ENCODE measurements at places on chromosomes 4 and X. TPM values are rescaled to one million over a fixed set of nuclear protein-coding genes. Genes with fewer than 3 reads are reported as not detected.

- DNase-seq, result no peak
Observed at GRCh38 chr4:168651374-168651773, 154.5 kb downstream of the PALLD start.

- no peak for DNase-seq
Observed at GRCh38 chr4:114558446-114559020, 40.1 kb upstream of the UGT8 start.

GRCh38 chr4:6405397-6405706, 67.1 kb downstream of the PPP2R2C start:
- no peak for DNase-seq

GRCh38 chrX:19874391-19875049, 12.9 kb downstream of the SH3KBP1 start:
- no peak for DNase-seq

GRCh38 chr4:72701987-72702819, 133.2 kb upstream of the ADAMTS3 start:
- no peak for DNase-seq

- DNase-seq, result no peak
Observed at GRCh38 chr4:51865717-51866116, 22.8 kb downstream of the DCUN1D4 start.

DNA sequence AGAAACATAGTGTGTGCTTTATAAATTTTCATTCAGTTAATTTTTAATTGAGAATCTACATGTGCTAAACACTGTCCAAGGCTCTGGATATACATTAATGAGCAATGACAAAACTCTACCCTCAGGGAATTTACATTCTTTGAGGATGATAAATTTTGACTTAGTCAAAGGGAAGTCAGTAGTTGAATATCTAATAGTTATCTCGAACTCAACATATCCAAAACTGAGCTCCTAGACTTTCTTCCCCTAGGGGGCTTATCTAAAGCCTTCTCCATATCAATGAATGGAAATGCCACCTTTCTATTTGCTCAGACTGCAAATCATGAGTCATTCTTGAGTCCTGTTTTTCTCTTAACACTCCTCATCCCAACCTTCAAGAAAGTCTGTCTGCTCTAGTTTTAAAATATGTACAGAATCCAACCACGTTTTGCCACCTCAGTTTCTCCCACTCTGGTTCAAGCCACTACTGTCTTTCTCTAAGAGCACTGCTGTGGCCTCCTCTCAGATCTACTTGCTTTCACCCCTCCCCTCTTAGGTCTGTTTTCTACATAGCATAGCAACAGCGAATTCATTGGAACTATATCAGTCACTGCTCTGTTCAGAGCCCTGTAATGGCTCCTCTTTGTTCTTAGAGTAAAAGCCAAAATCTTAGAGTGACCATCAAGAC, 9.5 kb downstream of the PARM1 start:
- no peak for DNase-seq

DNA sequence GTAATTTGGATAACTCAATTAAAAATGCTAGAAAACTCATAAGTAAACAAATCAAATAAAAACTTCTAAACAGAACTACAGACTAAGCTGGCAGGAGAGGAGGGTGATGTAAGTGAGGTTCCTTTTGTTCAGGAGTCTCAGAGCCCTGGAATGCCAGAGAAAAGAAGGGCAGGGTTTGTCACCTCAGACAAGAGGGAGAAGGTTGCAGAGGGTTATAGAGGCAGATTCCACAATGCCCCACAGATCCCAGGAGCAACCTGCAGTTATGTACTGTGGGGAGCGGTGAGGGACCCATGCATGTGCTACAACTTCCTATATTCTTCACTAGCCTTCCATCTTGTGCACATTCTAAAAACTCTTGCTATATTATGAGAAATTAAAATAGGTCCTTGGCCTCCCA, 129.7 kb downstream of the CFAP299 start:
- DNase-seq, result no peak

- no peak for DNase-seq
Observed at GRCh38 chrX:150032742-150033141, 94.5 kb upstream of the EOLA2 start.

DNA sequence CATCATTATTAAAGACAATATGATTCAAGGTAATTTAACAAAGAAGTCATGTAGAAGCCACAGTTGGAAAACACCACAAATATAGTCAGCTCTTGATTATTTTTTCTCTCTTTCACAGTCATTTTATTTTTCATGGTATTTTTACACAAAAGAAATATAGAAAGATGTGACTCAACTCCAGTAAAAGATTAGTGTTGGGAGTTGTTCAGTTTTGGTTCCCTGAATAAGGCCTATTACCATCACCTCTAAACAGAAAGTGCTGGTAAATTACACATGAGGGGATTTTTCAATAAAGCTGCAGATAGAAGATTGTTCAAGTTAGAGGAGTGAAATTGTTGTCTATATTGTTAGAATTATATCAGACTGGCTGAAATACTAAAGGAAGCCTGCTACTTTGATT, 107.0 kb downstream of the DDIT4L start:
- DNase-seq, result no peak

DNA sequence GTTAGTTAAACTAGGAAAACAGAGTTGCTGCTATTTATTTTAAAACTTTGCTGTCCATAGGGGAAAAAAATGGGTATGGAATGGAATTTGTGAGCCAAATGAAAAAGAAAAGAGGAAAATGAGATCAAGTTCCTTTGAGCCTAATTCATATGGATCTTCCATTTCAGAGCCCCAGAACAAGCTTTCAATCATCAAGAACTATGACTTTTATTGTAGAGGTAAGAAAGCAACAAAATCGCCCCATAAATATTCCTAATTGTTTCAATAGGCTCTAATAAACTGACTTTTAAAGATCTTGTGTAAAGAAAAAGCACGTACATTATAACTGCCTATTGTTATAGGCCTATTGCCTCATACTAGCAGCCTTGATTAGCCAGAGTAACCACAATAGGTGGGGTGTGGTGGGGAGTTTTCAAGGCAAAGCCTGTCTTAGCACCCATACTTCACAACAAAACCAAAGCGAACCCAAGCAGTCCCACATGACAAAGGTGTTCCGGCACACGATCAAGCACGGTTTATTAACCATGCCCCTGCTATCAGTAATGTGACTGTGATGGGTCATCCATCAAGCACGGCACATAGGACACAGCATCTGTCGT, 44.4 kb downstream of the RBM47 start:
- no peak for DNase-seq

GRCh38 chr4:89021684-89022083, 35.3 kb downstream of the FAM13A start:
- DNase-seq, result no peak

- peak; percentile 70 for DNase-seq
Observed at GRCh38 chr4:175386776-175387507, 425.1 kb downstream of the GPM6A start.

Gene BDH2
- total RNA-seq, result 128 TPM

Gene PABPC1L2A
- not detected for total RNA-seq

Gene YIPF7
- total RNA-seq, result not detected

All from Peyer's patch (tissue), 4 donors.